Tongue (tissue), 3 donors: ENCODE measurements at places on chromosomes 11 and 22. TPM values are rescaled to one million over a fixed set of nuclear protein-coding genes. Genes with fewer than 3 reads are reported as not detected.

DNA sequence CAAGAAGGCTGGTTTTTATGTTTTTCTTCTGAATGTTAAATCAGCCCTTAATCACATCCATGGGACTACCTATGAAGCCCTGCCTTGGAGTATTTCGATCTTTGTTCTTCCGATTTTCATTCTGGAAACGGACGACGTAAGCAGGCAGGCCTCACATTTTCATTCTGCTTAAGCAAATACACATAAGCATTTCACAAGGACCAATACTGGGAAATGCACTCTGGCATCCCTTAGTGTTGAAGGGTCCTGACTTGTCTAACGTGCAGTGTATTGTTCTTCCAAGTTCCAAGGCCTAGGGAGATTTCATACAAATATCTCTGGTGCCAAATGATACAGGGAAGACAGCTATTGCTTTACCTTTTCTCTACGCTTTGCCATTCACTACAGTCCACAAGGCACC lies 143.8 kb downstream of the LARGE1 start:
- no peak for DNase-seq

Gene KCNA4
- total RNA-seq: not detected

GRCh38 chr11:104306862-104307474 lies 143.0 kb upstream of the PDGFD start:
- DNase-seq: no peak

DNA sequence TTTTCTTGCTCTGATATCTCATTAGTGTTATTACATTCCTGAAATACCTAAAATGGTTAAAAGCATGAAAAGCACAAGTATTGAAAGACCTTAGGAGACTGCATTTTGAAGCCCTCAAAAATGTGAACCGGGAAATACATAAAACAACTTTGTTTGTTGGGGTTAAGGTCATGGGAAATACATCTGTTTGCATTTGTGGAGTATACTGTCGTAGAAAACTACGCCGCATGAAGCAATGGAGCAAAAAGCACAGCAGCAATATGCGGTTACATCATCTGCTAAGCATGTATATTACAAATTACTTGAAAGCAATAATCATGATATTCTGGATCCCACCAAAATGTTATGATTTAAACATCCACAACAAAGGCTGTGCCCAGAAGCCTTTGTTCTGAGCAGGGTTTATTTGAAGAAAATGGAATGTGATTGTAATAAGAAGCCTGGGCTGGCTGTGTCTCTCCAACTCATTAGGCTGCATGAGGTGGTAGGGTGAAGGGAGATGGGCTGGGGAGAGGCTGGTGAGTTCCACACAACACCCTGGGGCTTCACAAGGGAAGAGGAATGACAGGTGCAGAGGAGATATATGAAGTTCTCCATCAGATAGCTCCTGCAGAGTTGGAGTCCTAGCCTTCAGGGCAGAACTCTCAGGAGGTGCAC lies 64.7 kb upstream of the LIN7C start:
- DNase-seq: peak; percentile 64

DNA sequence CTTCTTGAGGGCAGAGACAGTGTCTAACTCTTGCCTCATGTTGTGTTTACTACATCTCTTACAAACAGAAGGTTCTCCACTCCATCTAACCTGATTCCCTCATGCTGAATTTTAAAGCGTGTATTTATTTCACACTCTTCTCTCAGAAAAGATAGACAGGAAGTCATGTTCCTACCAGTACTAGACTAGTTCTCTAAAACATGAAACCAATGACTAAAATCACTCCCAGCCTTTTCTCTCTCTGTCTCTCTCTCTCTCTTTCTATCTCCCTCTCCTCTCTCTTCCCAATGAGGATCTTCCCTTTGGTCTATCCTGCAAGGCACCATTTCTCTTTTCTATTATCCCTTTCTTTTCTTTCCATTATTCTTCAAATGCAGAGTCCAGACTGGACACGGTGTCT lies 391.9 kb upstream of the CADM1 start:
- DNase-seq: no peak

Gene NCAM1
- total RNA-seq: 160 TPM

DNA sequence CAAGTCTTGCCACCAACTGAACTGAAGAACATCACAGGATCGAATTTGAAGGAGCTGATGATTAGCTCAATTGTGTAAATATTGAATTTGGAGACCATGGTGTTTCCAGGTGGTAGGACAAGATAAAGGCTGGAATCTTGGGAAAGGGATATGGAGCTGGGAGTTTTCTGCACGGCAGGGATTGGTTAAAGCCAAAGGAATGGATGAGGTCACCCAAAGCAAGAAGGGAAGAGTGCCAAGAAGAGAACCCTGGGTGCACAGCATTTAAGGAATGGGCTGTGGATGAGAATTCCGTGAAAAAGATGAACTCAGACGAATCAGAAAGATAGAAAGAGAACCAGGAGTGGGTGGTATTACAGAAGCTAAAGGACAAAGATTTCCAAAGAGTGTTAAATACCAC lies 29.4 kb upstream of the RRAS2 start:
- DNase-seq: no peak

GRCh38 chr11:101436511-101437142 lies 147.2 kb downstream of the TRPC6 start:
- DNase-seq: peak; percentile 56

GRCh38 chr11:111944139-111944538 lies 7.0 kb downstream of the DIXDC1 start:
- no peak for DNase-seq

DNA sequence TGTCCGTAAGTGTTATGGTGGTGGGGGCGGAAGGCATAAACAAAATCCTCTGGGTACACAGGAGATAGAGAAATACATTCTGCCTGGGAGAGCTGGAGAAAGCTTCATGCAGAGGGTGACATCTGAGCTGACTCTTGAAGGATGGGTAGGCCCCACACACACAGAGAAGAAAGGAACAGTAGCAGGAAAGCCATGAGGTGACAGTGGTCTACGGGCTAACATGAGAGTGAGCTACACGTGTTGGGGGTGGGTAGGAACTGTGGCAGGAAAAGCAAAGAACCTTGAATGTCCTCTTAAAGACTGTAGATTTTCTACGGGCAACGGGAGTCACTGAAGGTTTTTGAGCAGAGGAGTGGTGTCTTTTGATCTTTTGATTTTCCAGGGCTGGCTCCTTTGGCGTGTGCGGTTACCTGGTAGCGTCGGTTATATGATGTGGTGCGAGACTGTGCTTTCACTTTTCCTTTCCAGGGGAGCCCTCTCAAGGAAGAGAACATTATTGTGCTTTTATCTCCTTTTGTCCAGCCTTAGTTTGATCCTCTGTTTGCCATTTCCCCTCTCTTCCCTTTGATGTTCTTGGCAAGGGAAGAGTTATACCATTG lies 39.7 kb downstream of the ADAMTS8 start:
- no peak for DNase-seq

Gene C11orf16
- not detected for total RNA-seq

DNA sequence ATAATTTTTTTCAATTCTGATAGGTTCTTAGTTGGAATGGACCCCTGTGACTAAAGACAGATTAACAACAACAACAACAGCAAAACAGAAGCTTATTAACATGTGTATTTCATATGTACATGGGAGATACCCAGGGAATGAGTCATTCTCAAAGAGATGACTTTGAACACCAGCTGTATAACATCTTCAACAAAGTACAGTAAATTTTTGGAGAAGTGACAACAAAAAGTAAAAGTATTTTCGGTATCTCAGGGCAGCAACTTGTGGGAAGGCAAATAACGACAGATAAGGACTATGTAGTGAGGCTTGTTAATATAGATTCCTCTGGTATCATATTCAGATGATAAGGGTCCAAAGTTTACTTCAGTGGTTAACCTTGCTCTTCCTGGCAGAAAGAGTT lies 573.4 kb upstream of the RAG2 start:
- no peak for DNase-seq

Gene GPHA2
- total RNA-seq: not detected

GRCh38 chr22:44424867-44425693 lies 73.0 kb downstream of the RTL6 start:
- DNase-seq: peak; percentile 45

GRCh38 chr11:24585192-24585591 lies 88.3 kb downstream of the LUZP2 start:
- DNase-seq: no peak

Gene CHEK1
- total RNA-seq: 9.1 TPM

Gene TRIM29
- 192 TPM for total RNA-seq

DNA sequence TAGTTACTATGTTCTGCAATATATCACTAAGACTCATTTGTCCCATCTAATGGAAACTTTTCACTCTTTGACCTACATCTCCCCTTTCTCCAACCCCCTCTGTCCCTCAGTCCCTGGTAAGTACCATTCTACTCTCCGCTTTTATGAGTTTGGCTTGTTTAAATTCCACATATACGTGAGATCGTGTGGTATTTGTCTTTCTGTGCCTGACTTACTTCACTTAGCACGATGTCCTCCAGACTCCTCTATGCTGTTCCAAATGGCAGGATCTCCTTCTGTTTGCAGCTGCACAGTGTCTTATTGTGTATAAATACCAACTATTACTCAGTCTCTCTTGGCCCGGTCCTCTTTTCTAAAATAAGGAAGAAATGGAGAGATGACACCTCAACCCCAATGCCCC lies 205.4 kb upstream of the NTM start:
- peak; percentile 18 for DNase-seq

Gene DDTL
- total RNA-seq: not detected

DNA sequence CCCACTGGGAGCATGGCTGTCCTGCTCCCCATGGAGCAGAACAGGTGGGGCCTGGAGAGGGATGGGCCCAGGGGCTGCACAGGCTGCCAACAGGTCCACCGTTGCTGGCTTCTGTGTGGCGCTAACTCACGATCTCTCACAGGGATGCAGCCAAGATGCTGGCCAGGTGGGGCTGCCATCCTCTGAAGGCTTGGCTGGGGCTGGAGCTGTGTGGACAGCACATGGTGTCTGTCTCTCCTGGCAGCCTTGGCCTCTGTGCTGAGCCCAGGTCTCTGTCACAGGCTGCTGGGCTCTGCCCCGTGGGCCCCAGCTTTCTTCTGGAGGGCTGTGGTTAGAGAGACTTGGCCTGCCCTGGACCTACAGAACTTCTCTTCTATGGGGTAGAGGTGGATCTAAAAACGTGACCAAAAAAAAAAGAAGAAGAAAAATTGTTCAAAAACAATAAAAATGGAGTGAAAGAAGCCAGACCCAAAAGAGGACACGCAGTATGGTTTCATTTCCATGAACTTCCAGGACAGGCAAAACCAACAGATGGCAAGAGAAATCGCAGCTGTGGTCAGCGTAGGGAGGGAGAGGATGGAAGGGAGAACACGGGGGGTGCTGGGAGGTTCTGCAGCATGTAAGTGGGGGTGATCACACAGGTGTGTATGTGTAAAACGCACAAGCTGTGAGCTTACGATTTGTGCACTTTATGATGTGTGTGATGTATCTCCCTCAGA lies 12.2 kb downstream of the PARVG start:
- no peak for DNase-seq

DNA sequence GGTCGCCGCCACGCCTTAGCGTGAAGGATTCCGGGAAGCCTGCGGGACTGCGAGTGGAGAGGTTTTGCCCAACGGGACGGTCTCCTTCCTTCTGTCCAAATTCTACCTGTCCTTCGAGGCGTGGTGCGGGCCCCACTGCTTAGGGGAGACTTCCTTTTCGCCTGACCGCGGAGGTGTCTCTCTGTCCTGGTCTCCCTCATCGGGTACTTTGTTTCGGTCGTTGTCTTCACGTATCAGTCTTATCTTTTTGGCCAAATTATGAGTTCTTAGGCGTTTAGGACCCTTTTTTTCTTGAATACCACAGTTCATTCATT lies 388 bp downstream of the HINFP start:
- no peak for DNase-seq

Gene C11orf42
- total RNA-seq: not detected

GRCh38 chr22:17938484-17938924 lies 85.9 kb downstream of the MICAL3 start:
- no peak for DNase-seq

DNA sequence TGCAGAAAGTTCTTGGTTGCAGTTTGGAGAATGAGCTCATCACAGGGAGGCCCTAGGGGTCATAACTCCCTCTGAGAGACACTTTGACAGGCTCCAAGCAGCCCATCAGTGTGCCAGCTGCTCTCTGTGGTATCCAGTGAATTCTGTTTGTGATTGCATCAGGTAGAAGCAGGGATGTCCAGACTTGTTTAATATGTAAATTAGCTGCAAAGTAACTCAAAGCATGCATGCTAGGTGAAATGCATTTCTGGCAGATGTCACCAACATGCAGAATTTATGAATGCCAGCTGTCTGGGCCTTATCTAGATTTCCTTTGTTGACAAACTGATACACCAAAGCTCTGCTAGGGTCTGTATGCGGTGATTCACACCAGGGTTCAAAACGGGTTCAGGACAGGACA lies 123.6 kb upstream of the MTNR1B start:
- no peak for DNase-seq

DNA sequence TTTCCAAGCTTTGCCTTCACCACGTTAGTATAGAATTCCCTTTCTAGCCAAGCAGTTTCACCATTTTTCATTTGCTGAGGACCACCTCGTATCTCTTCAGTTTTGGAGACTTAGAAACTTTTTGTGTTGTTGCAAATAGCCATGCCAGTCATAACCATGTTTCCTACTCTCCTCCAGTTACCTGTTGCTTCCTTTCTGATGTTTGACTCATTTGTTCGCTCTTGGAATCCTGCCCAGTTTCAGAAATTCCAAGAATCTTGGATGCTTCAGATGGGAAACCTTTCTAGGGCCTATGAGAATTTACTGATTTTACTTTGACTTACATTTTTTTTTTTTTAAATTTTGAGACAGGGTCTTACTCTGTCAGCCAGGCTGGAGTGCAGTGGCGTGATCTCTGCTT lies 65.4 kb downstream of the PPP6R3 start:
- no peak for DNase-seq

DNA sequence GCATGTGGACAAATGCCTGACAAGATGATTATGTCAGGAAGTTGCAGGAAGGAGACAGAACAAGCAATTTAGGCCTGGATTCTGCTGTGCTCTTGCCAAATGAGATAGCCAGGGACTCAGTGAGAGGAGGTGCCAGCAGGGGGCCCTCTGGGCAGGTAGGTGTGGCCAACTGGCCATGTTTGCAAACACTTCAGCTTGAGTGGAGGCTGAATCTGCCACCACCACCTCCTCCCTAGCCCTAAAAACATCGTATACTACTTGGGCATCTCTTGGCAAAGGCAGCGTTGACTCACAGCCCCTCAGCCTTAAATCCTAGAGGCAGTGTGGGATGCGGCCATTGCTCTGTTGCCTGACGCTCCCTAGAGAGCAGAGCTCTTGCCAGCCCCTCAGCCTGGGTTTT lies 95.1 kb upstream of the PLET1 start:
- no peak for DNase-seq

Gene RASSF10
- 4.8 TPM for total RNA-seq

DNA sequence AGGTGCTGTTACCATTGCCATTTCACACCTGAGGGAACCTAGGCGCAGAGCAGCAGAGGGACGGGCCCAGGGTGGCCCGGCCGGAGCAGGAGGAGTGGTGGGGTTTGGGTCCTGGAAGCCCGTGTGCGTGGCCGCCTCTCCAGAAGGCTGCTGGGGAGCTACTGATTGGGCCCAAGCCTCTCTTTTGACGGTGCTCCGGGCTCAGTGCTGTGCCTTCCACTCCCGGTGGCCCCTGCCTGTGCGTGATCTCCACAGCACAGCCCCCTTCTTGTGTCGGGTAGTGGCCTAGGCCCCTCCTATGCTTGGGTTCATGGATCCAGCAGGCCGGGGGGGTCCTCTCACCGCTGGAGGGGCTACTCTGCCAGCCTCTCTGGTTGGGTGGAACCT lies 41.0 kb downstream of the SMIM38 start:
- DNase-seq: no peak
